ENCODE measurements at places on chromosomes 7 and 10.

DNA sequence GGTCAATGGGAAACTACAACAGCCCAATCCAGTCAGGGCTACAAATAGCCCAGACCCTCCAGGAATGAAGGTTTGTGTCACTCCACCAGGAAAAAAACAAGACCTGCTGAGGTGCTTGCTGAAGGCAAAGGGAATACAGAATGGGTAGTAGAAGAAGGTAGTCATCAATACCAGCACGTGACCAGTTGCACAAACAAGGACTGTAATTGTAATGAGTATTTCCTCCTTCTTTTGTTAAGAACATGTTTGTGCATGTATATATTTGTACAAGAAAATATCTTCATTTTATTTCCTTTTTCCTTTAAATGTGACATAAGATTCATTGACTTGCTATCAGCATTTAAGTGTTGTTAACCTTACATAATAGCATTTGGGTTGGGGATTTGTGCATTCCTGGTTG is 229.3 kb downstream of the IMMP2L start:
- no peak for DNase-seq

DNA sequence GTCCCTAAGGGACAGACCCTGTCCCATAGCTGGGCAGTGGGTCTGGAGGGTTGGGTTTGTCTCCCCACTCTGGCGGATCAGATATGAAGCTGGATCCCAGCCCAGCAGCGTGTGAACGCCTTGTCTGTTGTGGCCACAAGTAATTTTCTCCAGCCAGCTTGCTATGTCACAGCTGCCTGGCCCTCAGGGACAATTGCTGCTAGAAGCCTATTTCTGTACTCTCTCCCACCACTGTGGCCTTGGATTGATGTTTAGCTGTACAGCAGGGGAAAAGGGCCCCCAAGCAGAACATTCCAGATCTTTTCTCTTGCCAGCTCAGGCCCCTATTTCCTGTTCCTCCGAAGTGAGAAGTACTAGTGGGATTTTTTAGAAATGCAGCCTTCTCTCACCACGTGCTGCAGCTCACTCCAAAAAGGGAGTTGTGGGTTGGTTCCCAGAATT is 53.5 kb upstream of the WAC start:
- DNase-seq: no peak

GRCh38 chr10:86829472-86829871 is 73.1 kb downstream of the BMPR1A start:
- no peak for DNase-seq

DNA sequence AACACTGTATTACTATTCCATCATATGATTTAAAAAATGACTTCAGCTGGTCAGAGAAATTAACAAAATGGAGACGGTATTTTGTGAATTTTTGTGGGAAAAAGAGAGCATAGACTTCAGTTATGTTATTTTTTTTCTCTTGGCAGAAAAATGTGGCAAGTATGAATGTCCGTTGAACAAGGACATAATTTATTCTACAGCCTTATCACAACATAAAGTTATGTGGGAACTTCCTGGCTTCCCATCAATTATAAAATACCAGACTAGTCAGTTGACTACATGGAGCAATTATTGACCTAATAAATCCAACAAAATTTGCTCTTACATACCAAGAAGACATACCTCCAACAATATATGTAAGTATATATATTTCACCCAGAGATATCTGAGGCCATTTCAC is 88.6 kb upstream of the PPP1R3A start:
- DNase-seq: no peak

GRCh38 chr7:2834748-2835441 is 9.2 kb downstream of the GNA12 start:
- no peak for DNase-seq

- DNase-seq: no peak
Observed at GRCh38 chr7:151232917-151233701, 826 bp downstream of the CHPF2 start.

- DNase-seq: no peak
Observed at GRCh38 chr10:116466715-116467422, 39.2 kb downstream of the PNLIPRP3 start.

DNA sequence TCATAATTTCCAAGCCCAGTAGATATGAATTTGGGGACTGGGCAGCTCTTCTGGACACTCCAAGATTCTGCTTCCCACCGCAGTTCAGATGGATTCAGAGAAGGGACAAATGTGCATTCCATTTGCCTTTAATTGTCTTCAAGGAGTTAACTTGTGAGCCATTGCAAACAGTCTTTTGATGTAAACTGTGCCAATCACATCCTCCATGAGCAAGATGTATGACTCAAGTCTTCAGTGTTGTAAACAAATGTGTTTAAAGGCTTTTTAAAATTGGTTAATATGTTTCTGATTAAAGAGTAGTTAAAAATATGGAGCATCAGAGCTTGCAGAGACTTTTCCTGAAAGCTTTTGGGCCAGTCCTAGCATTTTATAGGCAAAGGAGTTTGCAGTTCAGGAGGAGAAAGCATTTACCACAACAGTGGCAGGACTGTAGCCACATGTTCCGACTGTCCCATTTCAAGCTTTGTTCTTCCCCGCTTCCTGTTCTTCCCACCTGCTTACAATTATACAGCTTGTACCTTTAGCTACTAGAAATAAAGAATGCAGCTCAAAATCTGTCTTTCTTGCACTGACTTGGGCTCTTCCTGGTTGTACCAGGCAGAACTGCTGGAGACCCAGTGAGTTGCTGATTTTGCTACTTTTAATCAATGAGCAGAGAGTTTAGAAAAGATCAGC is 6.2 kb downstream of the SLC18A2 start:
- DNase-seq: no peak

DNA sequence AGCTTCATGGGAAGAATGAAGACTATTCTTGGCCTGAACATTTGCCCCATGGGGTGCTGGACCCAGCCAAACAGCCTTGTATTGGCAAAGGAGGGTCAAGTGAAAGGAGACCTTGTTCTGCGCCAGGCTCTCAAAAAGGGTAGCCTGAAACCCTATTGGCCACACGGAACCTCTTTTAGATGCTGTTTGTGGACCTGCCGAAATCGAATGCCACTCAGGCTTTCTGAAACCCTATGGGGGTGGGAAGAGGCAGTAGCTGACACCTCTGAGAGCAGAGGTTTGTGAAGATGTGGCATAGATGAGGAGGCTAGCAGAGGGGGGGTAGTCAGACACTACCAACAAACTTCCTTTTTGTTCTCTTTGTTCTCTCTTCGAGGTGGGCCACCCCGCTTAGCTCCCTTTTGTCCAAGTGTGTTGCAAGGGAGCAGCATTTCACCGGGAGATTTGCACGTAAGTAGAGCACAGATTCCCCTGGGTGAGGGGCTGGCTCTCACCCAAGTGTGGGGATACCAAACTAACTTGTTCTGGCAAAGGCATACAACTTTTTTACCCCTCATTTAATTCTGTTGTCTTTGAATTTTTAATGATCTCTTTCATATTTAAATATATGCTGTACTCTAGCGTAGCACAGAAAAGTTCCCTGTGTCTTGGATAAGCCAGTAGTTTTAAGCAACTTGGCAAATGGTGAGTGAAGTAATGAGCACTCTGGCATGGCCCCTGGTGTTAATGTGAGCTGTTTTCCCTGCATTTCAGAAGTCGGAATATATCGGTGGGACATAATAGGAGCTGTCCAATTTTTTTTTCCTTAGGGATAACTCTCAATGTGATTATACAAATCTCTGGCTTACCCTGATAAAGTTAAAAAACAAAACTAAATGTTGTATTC is 107.7 kb downstream of the SEPTIN7 start:
- no peak for DNase-seq

GRCh38 chr7:65287023-65287422 is 86.6 kb upstream of the ZNF92 start:
- DNase-seq: no peak

DNA sequence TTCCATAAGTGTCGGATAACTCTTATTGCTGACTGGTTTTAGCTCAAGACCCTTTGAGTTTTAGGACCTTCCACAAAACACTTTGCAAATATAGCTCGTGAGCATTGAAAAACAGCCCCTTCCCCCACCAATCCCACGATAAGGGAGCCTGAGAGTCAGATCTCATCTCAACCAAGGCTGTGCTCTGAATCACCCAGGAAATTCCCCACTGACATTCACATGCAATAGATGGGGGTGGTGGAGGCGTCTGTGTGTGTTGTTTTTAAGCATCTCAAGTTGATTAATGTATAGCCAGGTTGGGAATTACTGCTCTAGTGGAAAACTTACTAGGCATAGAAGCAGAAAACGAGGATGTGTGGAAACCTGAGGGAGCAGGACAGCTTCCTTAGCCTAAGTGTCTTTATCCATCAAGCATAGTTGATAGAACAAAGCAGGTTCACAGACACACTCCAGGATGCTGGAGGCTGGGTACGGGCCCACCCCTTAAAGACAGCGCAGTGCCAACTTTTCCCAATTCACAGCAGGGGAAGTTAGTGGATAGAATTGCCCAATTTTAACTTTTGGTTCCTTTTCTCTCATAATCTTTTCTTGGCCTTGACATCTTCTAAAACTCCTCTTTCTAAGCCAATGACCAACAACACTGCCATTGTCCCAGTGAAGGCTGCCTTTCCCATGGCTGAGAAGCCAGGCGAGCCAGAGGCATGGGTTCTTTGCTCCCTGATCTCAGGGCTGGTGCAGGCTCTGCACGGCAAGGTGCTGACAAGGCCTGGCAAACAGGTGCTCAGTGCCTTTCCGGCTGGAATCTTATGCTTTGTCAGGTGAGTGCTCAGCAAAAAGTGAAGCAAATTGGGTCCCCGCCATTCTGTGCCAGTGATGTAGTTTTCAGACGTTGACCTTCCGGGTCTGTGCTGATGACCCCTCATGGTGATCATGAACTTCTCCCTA is 98.5 kb upstream of the INSIG1 start:
- no peak for DNase-seq

- DNase-seq: no peak
Observed at GRCh38 chr7:73900286-73900685, 39.3 kb downstream of the TMEM270 start.

DNA sequence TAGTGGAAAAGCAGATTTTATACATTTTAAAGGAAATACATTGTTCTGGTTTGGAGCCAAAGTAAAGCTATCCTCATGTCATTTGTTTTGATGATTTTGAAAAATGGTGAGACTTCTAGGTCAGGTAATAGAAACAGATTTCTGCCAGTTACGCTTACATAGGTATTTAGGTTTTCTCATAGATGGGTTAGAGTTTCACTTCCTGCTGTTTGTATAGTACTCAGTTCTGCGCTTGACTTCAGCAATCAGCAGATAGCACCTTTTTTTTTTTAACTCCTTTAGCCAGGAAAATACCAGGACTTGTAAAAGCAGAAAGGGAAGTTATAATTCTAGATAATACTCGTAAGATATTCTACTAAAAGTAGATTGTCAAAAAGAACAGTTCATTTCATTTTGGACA is 209.8 kb upstream of the POM121L12 start:
- no peak for DNase-seq

GRCh38 chr7:91720260-91720937 is 160.1 kb downstream of the MTERF1 start:
- no peak for DNase-seq

GRCh38 chr7:104845557-104845956 is 168.4 kb upstream of the KMT2E start:
- no peak for DNase-seq

GRCh38 chr7:80770061-80770460 is 131.6 kb downstream of the CD36 start:
- no peak for DNase-seq

GRCh38 chr10:77325233-77325537 is 312.4 kb downstream of the KCNMA1 start:
- DNase-seq: no peak
